ENCODE measurements at places on chromosomes 5 and 9.

GRCh38 chr5:101677961-101678360, 618.1 kb downstream of the SLCO4C1 start:
- DNase-seq = no peak

GRCh38 chr5:14615365-14615764, 33.8 kb downstream of the OTULINL start:
- no peak for DNase-seq

DNA sequence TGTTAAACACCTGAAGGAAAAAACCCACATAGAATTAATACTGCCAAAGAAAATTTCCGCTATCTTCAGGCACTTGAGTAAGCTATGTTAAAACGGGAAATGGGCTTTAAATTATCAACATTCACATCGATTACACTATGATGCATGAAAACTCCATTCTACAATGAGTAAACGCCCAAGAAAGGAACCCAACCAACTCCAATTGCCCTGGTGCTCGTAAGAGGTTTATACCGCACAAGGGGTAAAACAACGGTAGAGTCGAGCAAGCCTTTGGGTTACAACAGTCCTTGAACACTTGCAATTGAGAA, 1.0 kb downstream of the AGTPBP1 start:
- DNase-seq = no peak

GRCh38 chr9:71844808-71845207, 66.2 kb downstream of the ABHD17B start:
- no peak for DNase-seq

DNA sequence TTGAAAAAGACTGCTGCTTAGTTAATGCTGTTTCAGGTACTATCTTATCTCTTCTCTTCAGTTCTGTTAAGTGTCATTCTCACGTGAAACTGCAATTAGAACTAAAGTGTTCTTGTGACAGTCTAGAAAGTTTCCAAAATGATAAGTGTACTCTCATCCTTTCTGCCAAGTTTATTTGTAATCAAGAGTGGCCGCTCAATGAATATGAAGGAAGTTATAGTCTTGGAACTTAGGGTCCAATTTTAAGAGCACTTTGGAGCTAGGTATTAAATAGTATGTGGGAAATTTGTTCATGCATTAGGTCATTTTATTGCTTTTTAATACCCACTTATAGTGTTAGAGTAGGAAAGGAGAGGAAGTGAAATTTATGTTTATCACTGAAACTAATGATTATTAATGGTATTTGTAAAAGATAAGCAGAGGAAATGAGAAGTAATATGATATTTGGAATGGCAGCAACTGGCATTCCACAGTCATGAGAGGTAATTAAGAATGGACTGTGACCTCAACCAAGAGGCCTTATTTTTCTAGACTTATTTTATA, 20.4 kb downstream of the XRCC4 start:
- DNase-seq = no peak

DNA sequence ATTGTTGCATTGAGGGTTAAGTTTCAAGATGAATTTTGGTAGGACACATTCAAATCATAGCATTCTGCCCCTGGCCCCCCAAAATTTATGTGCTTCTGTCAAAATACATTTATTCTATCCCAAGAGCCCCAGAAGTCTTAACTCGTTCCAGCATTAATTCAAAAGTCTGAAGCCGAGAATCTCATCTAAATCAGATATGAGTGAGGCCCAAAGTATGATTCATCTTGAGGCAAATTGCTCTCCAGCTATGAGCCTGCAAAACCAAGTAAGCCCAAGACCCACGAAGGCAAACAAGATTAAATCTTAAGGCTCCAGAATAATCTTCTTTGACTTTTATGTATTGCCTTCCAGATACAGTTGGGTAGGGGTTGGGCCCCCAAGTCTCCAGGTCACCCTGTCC, 19.2 kb downstream of the TNPO1 start:
- no peak for DNase-seq

GRCh38 chr5:78594610-78595457, 53.7 kb downstream of the LHFPL2 start:
- no peak for DNase-seq

DNA sequence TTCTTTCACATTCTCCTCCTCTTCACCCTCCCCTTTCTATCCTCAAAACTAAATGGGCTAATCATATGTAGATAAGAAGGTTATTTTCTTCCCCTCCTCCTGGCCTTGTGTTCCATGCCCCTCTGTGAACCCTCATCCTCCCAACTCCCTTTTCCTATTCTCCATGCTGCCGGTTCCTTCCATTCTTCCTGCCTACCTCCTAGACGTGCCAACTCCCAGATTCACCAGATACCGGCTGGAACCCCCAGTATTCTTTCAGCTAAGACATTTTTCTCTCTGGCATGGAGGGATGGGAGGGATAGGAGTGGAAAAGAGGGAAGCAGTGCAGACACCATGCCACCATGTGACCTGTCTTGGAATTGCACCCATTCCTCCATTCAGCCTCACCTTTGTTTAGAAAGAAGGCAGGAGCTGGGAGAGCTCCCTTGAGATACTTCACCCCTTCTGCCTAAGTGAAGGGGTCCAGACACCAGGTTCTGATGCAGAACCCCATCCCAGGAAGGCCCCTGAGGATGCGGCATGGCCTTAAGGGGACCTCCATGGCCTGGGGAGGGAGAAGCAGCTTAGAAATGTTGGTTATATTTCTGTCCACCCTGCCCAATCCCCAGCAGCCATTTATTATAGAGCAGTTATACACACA, 4.8 kb downstream of the DNAJB5 start:
- no peak for DNase-seq

GRCh38 chr9:89001917-89002540, 10.8 kb downstream of the S1PR3 start:
- no peak for DNase-seq

GRCh38 chr5:58412081-58412480, 47.8 kb downstream of the PLK2 start:
- DNase-seq = no peak
